ENCODE measurements at places on chromosomes 11 and 22.

DNA sequence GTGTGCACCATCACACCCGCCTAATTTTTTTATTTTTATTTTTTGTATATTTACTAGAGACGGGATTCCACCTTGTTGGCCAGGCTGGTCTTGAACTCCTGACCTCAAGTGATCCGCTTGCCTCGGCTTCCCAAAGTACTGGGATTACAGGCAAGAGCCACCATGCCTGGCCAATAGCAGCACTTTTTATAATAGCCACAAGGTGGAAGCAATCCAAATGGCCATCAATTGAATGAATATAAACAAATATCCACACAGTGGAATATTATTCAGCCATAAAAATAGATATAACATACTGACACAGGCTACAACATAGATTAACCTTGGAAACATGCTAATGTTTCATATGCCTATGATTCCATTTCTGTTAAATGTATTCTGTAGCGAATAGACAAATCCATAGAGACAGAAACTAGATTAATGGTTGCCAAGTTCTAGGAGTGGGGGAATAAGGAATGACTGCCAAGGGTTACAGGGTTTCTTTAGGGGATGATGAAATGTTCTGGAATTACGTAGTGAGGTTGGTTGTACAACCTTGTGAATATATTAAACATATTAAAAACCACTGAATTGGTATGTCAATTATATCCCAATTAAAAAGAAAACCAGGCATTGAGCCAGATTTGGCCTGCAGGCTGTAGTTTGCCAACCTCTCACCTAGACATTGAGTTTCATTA lies 4.8 kb downstream of the VPS51 start:
- no peak for DNase-seq

DNA sequence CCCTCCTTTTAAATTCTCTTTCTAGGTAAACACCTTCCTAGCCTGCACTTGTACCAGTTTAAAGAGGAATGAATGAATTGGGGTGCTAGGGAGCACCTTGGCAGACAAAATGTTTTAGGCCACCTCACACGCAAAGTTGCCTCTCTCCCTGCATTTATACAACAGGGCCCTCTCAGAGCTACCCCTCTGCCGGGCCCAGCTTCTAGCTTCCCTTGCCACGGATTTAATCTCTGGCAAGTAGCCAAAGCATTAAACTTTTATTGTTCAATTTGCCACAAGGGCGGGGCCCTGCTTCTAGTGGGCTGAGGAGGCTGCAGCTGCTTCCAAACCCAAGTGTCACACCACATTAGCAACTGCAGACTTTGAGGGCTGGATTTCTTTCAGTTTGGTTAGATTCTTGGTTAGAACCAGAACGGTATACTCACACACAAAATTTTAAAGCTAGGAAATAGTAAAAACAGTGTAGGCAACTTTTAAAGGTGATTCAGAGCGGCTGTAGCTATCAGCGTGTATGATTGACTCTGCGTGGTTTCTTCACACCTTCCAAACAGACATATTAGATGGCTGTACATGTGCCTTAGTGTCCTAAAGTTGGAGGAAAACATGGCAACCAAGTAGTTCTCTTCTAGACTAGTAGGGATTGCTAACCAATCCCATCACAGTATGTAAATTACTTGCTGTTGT lies 6.5 kb downstream of the KREMEN1 start:
- DNase-seq, result no peak

- no peak for DNase-seq
Measured at GRCh38 chr11:102666331-102666957, 39.1 kb downstream of the MMP27 start.

GRCh38 chr11:85811624-85812023 lies 683 bp upstream of the SYTL2 start:
- DNase-seq, result no peak

- DNase-seq, result no peak
Measured at GRCh38 chr22:38203090-38203810, 1.5 kb downstream of the MAFF start.

DNA sequence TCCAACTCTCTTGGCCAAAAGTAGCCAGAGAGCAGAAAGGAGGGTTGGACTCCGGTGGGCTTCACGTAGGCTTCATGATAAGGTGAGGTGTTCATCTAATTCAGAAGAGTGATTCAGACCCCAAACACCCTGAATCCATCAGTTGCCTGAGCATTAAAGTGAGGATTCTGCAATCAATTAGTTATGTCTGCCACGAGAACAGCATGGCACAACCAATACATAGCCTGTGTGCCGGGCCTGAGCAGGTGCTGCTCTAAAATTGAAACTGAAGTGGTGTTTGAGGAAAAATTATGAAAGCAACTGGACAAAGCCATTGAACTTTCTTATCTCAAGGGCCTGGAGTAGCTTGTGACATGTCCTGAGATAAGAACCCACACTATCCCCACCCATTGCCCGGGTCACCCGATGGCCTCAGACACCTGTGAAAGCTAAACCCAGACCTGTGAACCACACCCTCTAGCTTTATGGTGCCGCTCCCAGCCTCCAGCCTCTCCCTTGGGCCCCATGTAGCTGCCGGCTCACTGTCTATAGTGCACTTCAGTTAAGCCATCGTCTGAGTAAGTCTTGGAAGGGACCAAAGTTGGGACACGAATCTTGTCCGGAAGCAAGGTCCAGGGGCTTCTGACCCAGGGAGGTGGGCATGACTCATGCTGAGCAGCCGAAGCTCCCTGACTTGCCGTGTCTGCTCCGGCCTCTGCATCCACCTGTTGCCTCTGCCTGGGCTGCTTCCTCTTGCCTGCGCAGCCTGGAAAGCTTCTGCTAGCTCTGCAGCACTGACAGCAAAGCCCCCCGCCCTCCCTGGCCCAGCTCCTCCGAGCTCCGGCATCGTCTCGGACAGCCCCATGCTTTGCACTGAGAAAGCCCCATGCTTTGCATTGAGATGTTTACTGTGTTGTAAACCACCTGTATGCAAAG lies 5.7 kb upstream of the MYEOV start:
- DNase-seq, result no peak

GRCh38 chr11:74822170-74822569 lies 73.5 kb downstream of the RNF169 start:
- DNase-seq, result no peak

- no peak for DNase-seq
Measured at GRCh38 chr22:28600546-28601143, 79.0 kb downstream of the TTC28 start.

DNA sequence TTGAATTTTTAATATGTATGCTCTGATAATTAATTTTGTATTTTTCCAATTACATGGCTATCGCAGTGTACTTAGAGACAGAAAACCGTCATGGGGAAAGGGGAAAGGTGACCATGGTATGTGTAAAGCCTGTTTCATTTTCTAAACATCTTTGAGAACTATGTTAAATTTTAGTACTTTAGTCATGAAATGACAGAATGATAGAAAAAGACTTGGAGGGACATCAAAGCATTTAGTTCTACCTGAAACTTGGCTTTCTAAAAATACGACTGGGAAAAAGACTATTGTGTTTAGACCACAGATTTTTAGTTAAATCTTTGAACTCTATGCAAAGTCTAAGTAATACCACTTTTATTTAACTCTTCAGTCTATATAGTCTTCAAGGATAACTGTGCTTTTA lies 54.1 kb downstream of the MAML2 start:
- no peak for DNase-seq

GRCh38 chr22:30792456-30792855 lies 97.8 kb downstream of the OSBP2 start:
- no peak for DNase-seq

- peak; percentile 68 for DNase-seq
Measured at GRCh38 chr11:57527056-57527631, 3.4 kb downstream of the TIMM10 start.

GRCh38 chr11:93145390-93145915 lies 52.3 kb downstream of the SLC36A4 start:
- no peak for DNase-seq

DNA sequence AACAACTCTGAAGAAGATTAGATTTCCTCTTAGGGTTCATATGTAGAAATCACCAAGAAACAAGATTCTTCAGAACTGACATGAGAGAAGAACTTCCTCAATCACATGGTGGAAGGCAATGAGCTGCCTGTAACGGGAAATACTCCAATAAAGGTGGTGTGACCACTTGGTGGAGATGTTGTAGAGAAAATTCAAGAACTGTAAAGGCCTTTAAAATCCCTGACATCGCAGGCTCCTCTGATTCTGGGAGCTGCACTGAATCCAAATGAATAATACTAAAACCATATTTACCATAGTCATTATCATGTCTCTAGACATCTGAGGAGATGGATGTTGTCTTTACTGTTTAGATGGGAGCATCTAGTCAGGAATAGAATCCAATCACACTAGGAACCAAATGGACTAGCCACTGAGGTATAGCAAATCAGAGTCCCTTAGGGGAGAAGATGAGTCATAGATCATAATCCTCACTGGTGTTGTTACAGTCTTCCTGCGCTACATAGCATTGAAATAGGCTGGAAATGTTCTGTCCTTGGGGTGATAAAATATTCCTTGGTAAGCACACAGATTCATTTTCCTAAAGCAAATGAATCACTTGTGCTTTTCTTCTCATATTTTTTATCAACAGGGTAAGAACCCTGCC lies 321.6 kb upstream of the TENM4 start:
- no peak for DNase-seq

DNA sequence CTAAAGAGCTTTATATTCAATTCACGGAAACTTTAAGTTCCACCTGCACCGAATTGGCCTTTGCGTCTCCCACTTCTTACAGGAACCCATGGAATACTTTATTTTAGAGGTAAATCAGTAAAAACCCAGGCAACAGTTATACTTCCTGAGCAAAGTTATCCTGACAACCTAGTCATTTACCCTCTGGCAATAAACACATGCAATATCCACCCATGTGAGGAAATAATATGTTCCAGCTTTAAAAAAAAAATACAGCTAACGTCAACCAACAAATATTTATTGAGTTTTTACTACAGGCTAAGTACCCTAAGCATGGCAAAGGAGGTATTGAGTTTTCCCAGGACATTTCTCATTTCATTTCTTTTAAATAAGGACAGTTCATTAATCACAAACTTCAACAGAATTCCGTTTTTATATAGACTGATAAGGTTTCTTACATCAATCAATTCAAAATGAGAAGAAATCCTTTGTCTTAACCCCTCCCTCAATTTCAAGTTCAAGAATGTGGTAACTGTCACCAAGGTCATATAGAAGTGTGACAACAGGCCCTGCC lies 38.3 kb upstream of the CCDC34 start:
- no peak for DNase-seq

DNA sequence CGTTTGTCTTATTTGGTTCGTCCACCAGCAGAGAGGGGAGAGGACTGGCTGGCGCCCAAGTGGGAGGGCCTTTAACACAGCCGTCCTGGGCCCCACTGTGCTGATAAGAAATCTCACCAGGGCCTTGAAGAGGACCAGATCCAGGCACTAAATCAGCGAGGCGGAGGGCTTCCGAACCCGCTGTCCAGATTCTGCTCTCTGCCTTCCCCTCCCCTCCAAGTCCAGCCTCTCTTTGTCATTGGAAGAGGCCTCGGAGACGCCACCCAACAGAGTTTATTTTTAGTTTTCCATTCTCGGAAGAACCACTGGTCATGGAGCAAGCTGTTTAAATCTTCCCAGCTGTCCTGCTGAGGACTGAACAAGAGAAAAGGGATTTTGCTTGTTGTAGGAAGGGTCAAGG lies 9.3 kb upstream of the FXYD6 start:
- no peak for DNase-seq

DNA sequence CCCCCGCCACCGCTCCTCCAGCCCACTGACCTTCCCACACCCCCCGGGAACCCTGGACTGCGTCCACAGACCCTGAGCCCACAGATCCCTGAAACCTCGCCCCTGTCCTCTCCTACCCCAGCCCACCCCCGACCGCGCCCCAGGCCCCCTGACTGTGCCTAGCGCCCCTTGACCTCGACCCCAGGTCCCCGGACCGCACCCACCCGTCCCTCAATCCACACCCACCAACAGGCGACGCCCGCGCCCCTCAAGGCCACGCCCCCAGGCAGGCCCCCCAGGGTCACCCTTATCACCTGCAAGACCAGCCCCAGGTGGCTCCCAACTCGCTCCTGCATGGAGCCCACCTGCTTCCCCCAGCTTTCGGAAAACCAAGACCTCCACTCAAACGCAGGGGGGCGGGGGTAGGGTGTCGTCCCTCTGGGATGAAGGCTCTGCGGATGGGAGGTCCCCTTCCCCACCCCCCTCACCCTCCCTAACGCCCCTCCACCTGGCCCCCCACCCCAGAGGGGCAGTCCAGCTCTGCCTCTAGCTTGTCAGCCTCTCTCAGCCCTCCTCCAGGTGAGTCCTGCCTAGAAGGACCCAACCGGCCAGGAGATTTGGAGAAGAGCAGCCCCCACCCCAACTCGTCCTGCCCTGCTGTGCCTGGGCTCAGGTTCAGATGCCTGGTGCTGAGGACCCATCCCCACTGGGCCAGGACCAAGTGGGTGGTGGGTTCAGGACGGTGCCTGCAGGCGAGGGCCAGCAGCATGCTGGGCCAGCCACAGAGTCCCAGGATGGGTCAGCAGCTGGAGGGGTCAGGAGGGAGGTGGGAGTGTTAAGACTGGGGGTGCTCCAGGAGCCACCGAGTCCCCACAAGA lies 3.1 kb upstream of the IL17REL start:
- DNase-seq, result no peak

DNA sequence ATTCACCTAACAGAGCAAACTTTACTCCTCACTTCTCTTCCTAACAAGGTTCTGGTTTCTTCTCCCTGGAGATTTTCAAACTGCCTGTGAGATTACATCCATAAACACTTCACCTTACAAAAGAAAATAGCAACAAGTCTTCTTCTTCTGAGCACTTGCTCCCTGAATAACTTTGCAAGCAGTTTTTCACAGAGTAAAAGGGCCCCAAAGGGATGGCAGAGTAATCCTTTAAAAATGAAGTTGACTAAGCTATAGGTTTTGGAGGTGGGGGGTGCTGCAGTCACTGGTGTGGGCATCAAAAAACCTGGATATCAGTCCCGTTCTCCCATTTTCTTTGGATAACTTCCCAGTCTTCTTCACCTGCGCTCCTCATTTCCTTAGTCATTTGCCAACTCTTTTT lies 484.9 kb downstream of the MIAT start:
- no peak for DNase-seq

DNA sequence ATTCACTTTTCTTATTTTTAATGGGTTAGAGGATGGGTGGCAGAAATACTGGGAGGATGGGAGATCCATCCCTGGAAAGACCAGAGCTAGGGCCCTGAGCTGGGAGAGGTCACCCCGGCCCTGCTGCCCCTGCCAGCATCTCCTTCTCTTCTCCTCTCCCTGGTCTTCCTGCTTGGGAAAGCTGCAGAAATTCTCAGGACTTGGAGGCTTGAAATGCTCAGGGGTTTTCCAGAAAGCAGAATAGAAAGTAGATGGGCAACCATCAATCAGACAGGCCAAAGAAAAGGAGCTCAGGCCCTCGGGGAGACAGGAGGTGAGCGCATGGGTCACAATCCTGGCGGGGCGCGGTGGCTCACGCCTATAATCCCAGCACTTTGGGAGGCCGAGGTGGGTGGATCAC lies 1.5 kb downstream of the APOBEC3H start:
- DNase-seq, result no peak

GRCh38 chr11:121944556-121945230 lies 171.3 kb downstream of the BLID start:
- no peak for DNase-seq

Measured in activated naive CD4-positive, alpha-beta T cell (primary cell).